Lung (tissue), 17 donors: ENCODE measurements at places on chromosomes 1 and 21. TPM values are rescaled to one million over a fixed set of nuclear protein-coding genes. Genes with fewer than 3 reads are reported as not detected.

DNA sequence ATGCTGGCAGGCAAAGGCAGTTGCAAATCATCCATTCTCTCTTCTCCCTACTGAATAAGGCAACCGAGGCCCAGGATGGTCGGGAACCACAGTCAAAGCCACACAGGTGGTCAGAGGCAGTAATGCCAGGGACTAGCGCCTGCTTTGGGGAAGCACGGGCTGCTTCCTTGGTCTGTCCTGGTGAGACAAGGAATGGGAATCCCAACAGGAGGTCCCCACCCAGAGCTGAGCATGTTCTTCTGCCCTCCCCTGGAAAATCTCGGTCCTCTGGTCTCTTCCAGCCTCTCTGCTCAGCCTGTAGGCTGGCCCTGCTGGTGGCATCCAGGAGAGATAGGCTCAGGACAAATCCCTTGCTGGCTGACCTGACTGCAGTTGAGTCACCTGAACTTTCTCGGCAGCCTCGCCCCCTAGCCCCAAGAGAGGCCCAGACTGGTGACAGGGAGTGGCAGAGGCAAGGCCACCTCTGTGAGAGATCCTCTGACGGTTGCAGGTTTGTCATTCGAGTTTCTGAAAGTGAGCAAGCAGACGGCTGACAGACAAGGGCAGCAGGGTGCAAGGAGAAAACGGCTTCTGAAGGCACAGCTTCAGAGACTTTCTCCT, 5.8 kb downstream of the OLIG1 start:
- H3K27me3 ChIP-seq: peaks cover 71% of the 10 kb centered on the region
- no peaks in the 10 kb centered on the region for H3K36me3 ChIP-seq

The SLC2A5 gene
- total RNA-seq: 0.92 TPM

The MFAP2 gene
- 28.5 TPM for total RNA-seq

GRCh38 chr1:26122988-26123973, 11.7 kb downstream of the PDIK1L start:
- peaks cover 13% of the 10 kb centered on the region for H3K36me3 ChIP-seq
- H3K27ac ChIP-seq: peak overlapping the region; percentile 77

The KLF17 gene
- not detected for total RNA-seq

DNA sequence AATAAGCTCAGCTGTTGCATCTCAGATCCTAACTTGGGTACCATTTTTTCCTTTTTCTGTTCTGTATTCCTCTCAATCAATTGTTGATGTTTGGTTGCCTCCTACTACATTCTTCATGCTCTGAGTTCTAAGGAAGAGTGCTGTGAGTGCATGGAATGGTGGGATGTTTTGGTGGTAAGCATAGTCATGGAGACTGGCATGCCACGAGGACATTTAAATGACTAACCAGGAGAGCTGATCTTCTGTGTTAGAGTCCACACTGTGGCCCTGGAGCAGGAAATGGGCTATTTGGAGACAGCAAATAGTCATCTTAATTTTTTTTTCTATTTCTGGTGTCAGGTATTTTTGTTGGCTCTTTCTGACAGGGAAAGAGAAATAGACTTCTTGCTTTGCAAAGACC, 69.5 kb upstream of the HSD17B7 start:
- no peaks in the 10 kb centered on the region for H3K27me3 ChIP-seq
- H3K36me3 ChIP-seq: peaks cover 1% of the 10 kb centered on the region
- no peak overlapping the region for H3K4me3 ChIP-seq
- no peak for DNase-seq

- peak; percentile 75 for DNase-seq
- H3K4me3 ChIP-seq: no peak overlapping the region
- H3K4me1 ChIP-seq: peaks cover 1% of the 10 kb centered on the region
- H3K36me3 ChIP-seq: no peaks in the 10 kb centered on the region
- peak overlapping the region; percentile 18 for H3K27ac ChIP-seq
Observed at GRCh38 chr1:19495799-19496526, 10.6 kb upstream of the CAPZB start.

GRCh38 chr1:151327903-151328674, 873 bp upstream of the PI4KB start:
- no peak for DNase-seq
- H3K36me3 ChIP-seq: peaks cover 7% of the 10 kb centered on the region
- H3K27ac ChIP-seq: peak overlapping the region; percentile 81

The OR2L13 gene
- total RNA-seq: not detected

DNA sequence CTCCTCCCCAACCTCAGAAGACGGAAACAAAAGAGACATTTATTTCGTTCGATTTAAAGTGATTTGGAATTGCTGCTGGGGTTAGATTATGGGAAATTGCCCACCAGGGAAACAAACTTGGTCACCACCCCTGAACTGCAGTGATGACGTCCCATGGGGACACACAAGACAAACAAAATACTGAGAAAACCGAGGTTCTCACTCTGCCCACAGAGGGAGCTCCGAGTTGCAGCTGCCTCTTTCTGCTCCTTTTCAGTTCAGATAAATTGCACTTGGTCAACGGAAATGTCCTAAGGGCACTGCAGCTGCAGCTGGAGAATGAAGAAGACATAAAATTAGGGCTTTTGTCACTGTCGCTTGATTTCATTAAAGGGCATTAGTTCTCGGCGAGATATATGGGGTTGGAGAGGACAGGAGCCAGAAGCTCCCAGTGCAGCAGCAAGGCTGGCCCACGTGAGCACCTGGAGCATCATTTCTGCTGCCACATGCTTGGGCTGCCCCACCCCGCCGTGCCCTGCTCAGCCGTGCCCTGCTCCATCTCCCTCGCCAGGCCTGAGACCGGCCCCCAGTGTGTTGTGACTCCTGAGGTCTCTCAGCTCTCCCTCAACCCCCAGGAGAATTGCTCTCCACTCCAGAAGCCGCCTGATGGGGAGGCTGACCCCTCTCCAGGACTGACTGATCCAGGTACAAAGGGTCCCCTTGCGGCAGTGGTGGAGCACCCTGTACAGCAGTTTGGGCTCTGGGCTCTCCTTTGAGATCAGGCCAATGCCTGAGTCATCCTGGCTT, 231.7 kb upstream of the AJAP1 start:
- no peaks in the 10 kb centered on the region for H3K36me3 ChIP-seq
- no peaks in the 10 kb centered on the region for H3K4me1 ChIP-seq
- H3K27me3 ChIP-seq: no peaks in the 10 kb centered on the region
- no peak overlapping the region for H3K27ac ChIP-seq
- no peak overlapping the region for H3K4me3 ChIP-seq
- peak; percentile 23 for DNase-seq

DNA sequence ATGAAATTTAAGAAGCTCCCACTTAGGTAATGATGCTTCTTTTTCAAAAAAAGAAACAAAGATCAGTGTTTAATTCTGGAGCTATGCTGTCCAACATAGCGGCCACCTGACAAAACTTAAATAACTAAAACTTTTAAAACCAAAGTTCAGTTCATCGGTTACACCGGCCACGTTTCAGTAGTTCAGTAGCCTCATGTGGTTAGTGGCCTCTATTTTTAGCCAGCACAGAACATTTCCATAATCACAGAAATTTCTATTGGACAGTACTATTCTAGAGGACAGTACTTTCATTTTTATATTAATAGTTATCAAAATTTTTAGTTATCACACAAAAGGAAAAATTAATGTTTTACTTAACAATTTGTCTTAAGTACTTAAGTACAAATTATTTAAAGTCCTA, 141.0 kb downstream of the USP25 start:
- peaks cover 14% of the 10 kb centered on the region for H3K36me3 ChIP-seq
- H3K4me3 ChIP-seq: no peak overlapping the region
- no peak for DNase-seq
- no peak overlapping the region for H3K27ac ChIP-seq
- H3K4me1 ChIP-seq: no peaks in the 10 kb centered on the region

DNA sequence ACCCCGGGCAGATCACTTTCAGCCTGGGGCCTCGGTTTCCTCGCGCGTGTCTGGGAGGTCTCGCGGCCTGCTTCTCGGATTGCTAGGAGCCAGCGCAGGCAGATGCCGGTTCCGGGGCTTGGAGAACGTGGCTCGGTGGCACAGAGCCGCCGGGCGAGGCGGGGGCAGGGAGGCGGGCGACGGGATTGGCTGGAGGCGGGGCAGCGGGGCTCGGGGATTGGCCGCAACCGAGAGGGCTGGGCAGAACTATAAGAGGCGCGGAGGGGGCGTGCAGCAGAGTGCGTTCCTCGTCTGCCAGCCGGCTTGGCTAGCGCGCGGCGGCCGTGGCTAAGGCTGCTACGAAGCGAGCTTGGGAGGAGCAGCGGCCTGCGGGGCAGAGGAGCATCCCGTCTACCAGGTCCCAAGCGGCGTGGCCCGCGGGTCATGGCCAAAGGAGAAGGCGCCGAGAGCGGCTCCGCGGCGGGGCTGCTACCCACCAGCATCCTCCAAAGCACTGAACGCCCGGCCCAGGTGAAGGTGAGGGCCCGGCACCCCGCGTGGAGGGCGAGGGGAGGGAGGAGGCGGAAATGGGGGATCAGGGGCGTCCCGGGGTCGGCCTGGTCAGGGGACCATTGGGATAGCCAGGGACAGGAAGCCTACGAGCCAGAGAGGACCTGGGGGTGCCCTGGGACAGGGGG, at the start of gene MFSD2A:
Gene MFSD2A (plus strand): TSS at position 276 of the 677 bp plus-strand sequence. CDS start 148 bp downstream, at position 424.
- H3K27me3 ChIP-seq: peaks cover 7% of the 10 kb centered on the region
- DNase-seq: peak; percentile 85
- no peaks in the 10 kb centered on the region for H3K36me3 ChIP-seq
- H3K4me1 ChIP-seq: peaks cover 13% of the 10 kb centered on the region

DNA sequence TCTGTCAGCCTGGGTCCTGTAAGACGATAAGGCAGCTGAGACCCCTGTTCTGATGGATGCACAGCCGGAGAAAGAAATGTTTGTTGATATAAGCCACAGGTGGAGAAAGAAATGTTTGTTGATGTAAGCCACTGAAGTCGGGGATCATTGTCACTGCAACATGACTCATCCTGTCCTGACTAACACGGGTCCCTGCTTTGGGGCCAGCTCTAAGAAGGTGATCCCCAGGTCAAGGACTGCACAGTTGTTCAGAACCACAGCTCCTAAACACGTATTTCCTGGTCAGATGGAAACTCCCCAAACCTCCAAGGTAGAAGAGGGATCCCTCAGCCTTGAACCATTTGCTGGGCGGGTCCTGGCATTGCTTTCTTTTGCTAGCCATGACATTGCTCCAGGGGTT, 86.4 kb upstream of the IGSF21 start:
- no peak overlapping the region for H3K27ac ChIP-seq
- H3K36me3 ChIP-seq: no peaks in the 10 kb centered on the region
- no peaks in the 10 kb centered on the region for H3K4me1 ChIP-seq
- H3K27me3 ChIP-seq: peaks cover 9% of the 10 kb centered on the region

DNA sequence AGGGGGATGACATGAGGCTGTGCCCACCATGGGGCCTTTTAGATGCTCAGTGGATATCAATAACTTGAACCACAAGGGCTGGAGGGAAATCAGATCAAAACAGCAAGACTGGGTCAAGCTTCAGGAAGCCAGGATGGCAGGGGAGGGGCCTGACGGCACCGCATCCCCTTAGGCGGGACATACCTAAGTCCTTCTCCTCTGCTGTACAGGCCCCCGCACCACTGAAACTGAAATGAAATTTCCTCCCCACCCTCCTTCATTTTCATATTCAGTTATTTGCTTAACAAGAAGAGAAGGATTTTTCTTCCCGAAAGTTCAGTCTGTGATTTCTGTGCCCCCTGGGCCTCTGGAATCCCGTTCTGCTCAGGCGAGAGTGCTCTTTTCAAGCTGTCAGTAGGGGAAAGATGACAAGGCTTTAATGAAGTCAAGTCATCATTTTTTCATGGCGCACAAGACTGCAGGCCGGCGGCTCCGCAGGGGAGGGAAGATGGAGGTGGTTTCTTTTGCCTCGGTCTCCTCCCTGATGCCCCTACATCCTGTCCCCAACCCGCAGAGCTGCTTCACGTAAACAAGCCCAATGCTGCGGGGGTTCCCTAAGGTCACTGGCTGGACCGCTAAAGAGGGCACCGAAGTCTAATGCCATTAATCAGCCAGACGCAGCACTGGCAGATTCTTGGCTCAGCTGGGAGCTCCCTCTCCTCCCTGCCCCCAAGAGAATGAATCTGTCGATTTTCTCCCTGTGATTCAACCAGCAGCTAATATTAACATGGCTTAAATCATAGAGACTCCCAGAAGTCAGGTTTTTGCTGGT, 264.8 kb downstream of the C1orf94 start:
- H3K27ac ChIP-seq: no peak overlapping the region
- H3K4me1 ChIP-seq: no peaks in the 10 kb centered on the region
- H3K36me3 ChIP-seq: no peaks in the 10 kb centered on the region
- H3K4me3 ChIP-seq: no peak overlapping the region

DNA sequence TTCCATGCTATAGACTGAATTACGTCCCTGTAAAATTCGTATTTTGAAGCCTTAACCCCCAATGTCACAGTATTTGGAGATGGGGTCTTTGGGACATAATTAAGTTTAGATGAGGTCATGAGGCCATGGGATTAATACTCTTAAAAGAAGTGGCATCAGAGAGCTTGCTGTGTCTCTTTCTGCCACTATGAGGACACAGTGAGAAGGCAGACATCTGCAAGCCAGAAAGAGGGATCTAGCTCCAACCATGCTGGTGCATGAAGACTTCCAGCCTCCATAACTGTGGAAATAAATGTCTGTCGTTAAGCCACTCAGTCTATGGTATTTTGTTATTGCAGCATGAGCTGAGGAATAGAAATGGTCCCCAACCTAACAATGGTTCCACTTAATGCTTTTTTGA, 99.0 kb downstream of the LTN1 start:
- H3K4me1 ChIP-seq: no peaks in the 10 kb centered on the region
- no peaks in the 10 kb centered on the region for H3K36me3 ChIP-seq
- no peaks in the 10 kb centered on the region for H3K27me3 ChIP-seq
- no peak overlapping the region for H3K27ac ChIP-seq

The ZBTB17 gene
- 28.0 TPM for total RNA-seq

- no peak overlapping the region for H3K27ac ChIP-seq
- H3K4me3 ChIP-seq: no peak overlapping the region
- H3K36me3 ChIP-seq: peaks cover 39% of the 10 kb centered on the region
- DNase-seq: no peak
- H3K4me1 ChIP-seq: peaks cover 2% of the 10 kb centered on the region
Observed at GRCh38 chr1:209844695-209845407, 17.1 kb downstream of the UTP25 start.

The DNM3 gene
- total RNA-seq: 7.3 TPM

GRCh38 chr21:36079010-36079649, 9.3 kb downstream of the CBR1 start:
- no peaks in the 10 kb centered on the region for H3K27me3 ChIP-seq
- no peaks in the 10 kb centered on the region for H3K4me1 ChIP-seq
- DNase-seq: no peak
- H3K27ac ChIP-seq: no peak overlapping the region
- H3K36me3 ChIP-seq: no peaks in the 10 kb centered on the region

The SPRR5 gene
- total RNA-seq: not detected

The S100A13 gene
- total RNA-seq: 36.2 TPM

The THBS3 gene
- 26.6 TPM for total RNA-seq

The LINGO4 gene
- total RNA-seq: 0.40 TPM
